Testis (tissue), 5 donors: ENCODE measurements at places on chromosomes 11 and 22. TPM values are rescaled to one million over a fixed set of nuclear protein-coding genes. Genes with fewer than 3 reads are reported as not detected.

Gene OSBPL5
- 8.9 TPM for polyA plus RNA-seq

Gene MUC15
- polyA plus RNA-seq = 0.57 TPM

Gene CRYBA4
- polyA plus RNA-seq = 2.6 TPM

Gene FUT4
- polyA plus RNA-seq = 3.8 TPM

- H3K4me1 ChIP-seq = peaks cover 6% of the 10 kb centered on the region
- H3K4me3 ChIP-seq = no peak overlapping the region
Observed at GRCh38 chr11:74676596-74676995, 54.6 kb downstream of the CHRDL2 start.

GRCh38 chr22:24315367-24315966 is 44.8 kb downstream of the SPECC1L start:
- H3K27me3 ChIP-seq = no peaks in the 10 kb centered on the region
- H3K27ac ChIP-seq = no peak overlapping the region
- no peak overlapping the region for H3K4me3 ChIP-seq
- H3K4me1 ChIP-seq = no peaks in the 10 kb centered on the region

Gene PANX3
- polyA plus RNA-seq = 0.18 TPM

Gene GRIA4
- polyA plus RNA-seq = 0.18 TPM

Gene GNAZ
- polyA plus RNA-seq = 13.7 TPM

Gene SLC16A8
- 2.4 TPM for polyA plus RNA-seq

- H3K36me3 ChIP-seq = no peaks in the 10 kb centered on the region
- H3K27me3 ChIP-seq = no peaks in the 10 kb centered on the region
- no peaks in the 10 kb centered on the region for H3K4me1 ChIP-seq
- no peak overlapping the region for H3K4me3 ChIP-seq
- no peak for DNase-seq
Observed at GRCh38 chr11:79678780-79679452, 238.1 kb upstream of the TENM4 start.

Gene C22orf23
- polyA plus RNA-seq = 241 TPM

Gene KCNK4
- polyA plus RNA-seq = not detected

- no peaks in the 10 kb centered on the region for H3K36me3 ChIP-seq
- DNase-seq = no peak
- no peak overlapping the region for H3K4me3 ChIP-seq
- no peaks in the 10 kb centered on the region for H3K4me1 ChIP-seq
Observed at GRCh38 chr11:84420271-84420670, 1134.1 kb upstream of the CCDC90B start.

DNA sequence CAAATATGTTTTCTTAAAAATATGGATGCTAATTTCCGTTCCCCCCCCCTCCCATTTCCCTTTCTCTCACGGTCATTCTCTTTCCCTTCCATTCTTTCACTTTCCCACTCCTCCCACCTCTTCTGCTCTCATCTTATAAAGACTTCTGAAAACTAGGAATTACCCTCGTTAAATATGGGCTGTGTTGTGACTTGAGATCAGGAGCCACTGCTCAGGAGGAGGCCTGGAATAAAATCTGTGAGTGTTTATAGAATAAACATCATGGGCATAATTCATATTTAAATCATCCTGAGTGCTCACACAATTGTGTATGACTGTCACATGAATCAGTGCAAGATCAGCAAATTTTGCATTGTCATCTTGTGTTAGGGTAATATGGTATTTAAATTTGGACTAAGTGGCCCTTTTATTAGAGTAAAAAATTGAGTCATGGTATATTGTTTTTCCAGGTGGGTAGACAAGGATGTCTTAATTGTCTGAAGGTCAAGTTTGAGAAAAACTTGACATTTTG is 208.0 kb downstream of the DDX10 start:
- no peak overlapping the region for H3K27ac ChIP-seq
- no peaks in the 10 kb centered on the region for H3K36me3 ChIP-seq
- H3K27me3 ChIP-seq = no peaks in the 10 kb centered on the region
- no peak for DNase-seq
- no peak overlapping the region for H3K4me3 ChIP-seq

DNA sequence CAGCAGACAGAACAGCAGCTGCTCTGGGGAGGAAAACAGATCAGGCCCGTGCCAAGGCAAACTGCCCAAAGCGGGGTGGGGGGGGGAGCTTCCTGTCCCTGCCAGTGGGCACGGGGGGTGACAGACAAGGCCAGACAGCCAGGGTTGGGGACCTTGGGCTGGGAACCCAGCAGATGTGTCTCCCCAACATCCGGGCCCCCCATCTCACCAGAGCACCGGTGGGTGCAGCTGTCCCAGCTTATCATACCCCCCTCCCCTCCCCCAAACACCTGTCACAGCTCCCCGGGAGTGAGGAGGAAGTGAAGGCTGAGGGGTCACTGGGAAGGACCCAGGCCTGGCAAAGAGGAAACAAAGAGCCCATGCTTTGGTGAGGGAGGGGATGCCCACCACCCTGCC is 1.3 kb downstream of the PPP1R14B start:
- H3K27ac ChIP-seq = peak overlapping the region; percentile 75
- H3K4me1 ChIP-seq = peaks cover 41% of the 10 kb centered on the region
- H3K4me3 ChIP-seq = peak overlapping the region; percentile 47
- H3K36me3 ChIP-seq = no peaks in the 10 kb centered on the region
- no peak for DNase-seq
- H3K27me3 ChIP-seq = no peaks in the 10 kb centered on the region

GRCh38 chr11:11584530-11584810 is 37.3 kb downstream of the GALNT18 start:
- H3K36me3 ChIP-seq = no peaks in the 10 kb centered on the region
- H3K4me1 ChIP-seq = peaks cover 12% of the 10 kb centered on the region
- no peak overlapping the region for H3K4me3 ChIP-seq
- no peaks in the 10 kb centered on the region for H3K27me3 ChIP-seq

DNA sequence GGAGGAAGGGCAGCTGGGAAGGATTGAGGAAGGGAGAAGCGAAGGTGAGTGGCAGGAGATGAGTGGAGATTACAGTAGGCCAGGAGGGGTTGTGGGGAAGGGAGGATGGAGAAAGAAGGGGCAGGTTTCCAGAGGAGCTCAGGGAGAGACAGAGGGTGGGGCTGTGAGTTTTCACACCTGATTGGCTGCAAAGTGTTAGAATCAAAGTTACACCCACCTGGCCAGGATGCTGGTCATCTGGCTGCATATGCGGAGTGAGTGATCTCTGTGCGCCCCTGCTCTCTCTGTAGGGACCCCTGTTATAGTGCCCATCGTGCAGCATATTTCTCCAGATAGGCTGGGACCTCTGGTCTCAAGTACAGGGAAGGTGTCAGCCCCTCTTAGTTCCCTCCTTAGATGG is 18.3 kb downstream of the AMPD3 start:
- H3K36me3 ChIP-seq = no peaks in the 10 kb centered on the region
- DNase-seq = no peak
- no peaks in the 10 kb centered on the region for H3K4me1 ChIP-seq
- no peaks in the 10 kb centered on the region for H3K27me3 ChIP-seq
- no peak overlapping the region for H3K27ac ChIP-seq
- no peak overlapping the region for H3K4me3 ChIP-seq

DNA sequence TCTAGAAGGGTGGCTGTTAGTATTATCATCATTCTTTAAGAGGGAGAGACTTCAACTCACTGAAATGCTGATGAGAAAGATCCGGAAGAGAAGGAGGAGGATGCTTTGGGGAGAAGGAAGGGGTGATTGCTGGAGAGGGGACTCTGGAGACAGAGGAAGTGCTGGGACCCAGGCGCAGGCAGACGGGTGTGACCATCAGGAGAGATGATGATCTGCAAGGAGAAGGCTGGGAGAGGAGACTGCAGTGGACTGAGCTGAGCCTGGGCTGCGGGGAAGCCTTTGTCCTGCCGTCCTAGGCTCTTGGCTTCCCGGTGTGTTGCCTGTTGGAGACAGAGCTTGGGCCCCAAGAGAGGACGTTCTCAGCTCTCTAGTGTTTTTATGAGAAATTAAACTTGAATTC is 22.6 kb downstream of the RASD2 start:
- no peak overlapping the region for H3K4me3 ChIP-seq
- no peaks in the 10 kb centered on the region for H3K27me3 ChIP-seq

GRCh38 chr11:11095831-11096723 is 238.2 kb upstream of the ZBED5 start:
- no peaks in the 10 kb centered on the region for H3K36me3 ChIP-seq
- no peak for DNase-seq
- no peaks in the 10 kb centered on the region for H3K4me1 ChIP-seq
- H3K27me3 ChIP-seq = no peaks in the 10 kb centered on the region
- no peak overlapping the region for H3K4me3 ChIP-seq
- H3K27ac ChIP-seq = no peak overlapping the region

Gene FAM118A
- 70.8 TPM for polyA plus RNA-seq

DNA sequence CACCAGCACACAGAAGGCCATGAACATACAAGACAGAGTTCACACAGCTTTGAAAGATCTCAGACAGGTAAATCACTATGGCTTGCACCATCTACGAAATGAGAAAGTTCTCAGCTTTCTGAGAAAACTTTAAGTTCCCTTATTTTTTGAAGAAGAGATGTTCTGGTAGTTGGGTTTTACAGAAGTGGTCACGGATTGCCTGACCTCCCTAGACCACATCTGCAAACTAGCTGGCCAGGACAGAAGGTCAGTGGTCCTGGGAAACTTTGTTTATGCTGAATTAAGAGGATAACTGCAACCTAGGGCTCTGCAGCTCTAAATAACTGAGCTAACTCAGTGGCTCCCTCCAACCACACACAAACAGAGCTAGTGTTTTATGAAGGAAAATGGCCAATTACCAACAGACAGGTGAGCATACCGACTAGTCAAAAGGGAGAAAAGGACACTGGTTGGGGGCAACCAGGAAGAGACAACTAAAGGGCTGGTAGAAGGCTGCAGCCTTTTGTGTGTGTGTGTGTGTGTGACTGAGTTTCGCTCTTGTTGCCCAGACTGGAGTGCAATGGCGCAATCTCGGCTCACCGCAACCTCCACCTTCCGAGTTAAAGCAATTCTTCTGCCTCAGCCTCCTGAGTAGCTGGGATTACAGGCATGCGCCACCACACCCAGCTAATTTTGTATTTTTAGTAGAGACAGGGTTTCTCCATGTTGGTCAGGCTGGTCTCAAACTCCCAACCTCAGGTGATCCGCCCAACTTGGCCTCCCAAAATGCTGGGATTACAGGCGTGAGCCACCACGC is 8.5 kb upstream of the SCN2B start:
- no peak overlapping the region for H3K4me3 ChIP-seq
- no peak for DNase-seq
- H3K27me3 ChIP-seq = no peaks in the 10 kb centered on the region
- H3K27ac ChIP-seq = no peak overlapping the region
- H3K36me3 ChIP-seq = no peaks in the 10 kb centered on the region

DNA sequence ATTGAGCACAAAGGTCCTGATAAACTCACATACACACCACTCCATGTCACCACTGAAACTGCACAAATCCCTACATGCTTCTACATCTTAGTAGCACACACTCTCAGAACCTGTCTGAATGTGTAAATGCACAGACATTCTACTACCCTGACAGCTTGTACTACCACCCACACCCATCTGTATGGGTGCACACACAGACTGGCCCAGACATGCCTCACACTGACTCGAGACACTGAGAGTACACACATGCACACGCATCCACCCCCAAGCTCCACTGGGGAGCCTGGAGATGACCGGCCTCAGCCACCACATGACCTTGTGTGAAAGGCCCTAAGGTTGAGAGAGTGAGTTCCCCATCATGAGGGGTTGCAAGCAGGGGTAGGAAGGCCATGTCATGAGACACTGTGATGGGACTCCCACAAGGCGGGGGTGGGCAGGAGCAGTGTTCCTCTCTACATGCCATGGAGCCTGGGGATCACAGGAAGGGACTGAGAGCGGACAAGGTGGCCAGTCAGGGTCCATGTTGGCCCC is 28.1 kb downstream of the ARAP1 start:
- H3K4me1 ChIP-seq = peaks cover 21% of the 10 kb centered on the region
- DNase-seq = no peak
- H3K27ac ChIP-seq = no peak overlapping the region
- no peaks in the 10 kb centered on the region for H3K36me3 ChIP-seq
- no peaks in the 10 kb centered on the region for H3K27me3 ChIP-seq

DNA sequence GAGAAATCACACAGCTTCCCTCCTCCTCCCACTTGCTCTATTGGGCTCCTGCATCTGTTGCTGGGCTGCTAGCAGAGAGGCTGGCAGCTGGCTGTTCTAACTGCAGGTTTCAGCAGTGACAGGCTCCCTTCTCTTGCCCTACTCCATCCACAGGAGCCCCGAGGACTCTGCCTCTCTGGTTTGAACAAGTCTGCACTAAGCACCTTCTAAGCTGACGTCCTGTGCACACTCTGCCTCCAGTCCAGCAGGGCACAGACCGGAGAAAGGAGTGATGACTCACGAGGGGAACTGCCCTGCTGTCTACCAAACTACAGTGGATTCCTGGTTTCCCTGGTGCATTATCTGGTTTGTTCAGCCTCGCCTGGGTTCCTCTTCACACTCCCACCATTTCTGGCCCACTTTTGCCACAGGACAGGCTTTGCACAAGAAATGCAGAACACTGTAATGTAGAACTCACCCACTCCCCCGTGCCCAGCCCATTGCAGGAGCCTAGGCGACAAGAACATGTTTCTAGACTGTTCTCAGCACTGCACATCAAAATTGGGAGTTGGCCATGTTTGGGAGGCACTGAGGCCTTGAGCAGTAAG is 26.0 kb downstream of the IL10RA start:
- H3K27ac ChIP-seq = no peak overlapping the region
- no peaks in the 10 kb centered on the region for H3K27me3 ChIP-seq
- no peaks in the 10 kb centered on the region for H3K36me3 ChIP-seq
- DNase-seq = peak; percentile 24

Gene FDXACB1
- polyA plus RNA-seq = 7.2 TPM

Gene SLC22A8
- not detected for polyA plus RNA-seq

DNA sequence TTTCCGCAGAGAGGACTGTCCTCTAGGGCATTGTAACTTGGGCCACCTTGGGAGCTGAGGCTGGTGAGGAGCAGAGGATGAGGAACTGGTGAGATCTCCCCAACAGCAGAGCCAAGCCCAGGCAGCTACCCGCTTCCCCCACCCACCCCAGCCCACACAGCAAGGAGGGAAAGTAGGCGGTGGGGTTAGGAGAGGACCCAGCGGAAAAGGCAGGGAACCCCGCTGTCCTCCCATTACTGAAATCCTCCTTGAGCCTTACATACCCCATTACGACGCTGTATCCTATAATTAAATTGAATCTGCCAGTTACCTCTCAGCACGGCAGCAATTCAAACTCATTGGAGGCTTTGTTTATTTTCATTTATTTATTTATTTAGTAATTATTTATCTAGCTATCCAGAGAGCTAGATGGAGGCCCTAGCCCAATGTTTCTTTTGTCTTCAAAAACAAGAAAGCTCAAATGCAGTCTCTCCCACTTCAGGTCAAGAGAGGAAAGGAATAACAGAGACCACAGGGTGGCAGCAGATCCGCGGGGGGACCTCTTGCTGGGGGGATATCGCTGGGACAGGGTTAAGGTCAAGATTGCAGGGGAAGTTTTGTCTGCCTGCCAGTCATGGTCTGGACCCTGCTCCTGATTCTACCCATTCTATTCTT is 218.0 kb downstream of the ST3GAL4 start:
- H3K27me3 ChIP-seq = no peaks in the 10 kb centered on the region
- no peaks in the 10 kb centered on the region for H3K4me1 ChIP-seq
- no peaks in the 10 kb centered on the region for H3K36me3 ChIP-seq
- no peak for DNase-seq
- H3K27ac ChIP-seq = no peak overlapping the region
- no peak overlapping the region for H3K4me3 ChIP-seq

GRCh38 chr11:128195756-128196155 is 391.6 kb downstream of the ETS1 start:
- no peaks in the 10 kb centered on the region for H3K27me3 ChIP-seq
- H3K4me3 ChIP-seq = no peak overlapping the region
- no peaks in the 10 kb centered on the region for H3K36me3 ChIP-seq
- no peak for DNase-seq

Gene ARHGEF17
- 29.4 TPM for polyA plus RNA-seq

Gene MGAT3
- 9.7 TPM for polyA plus RNA-seq

Gene SAA4
- polyA plus RNA-seq = 0.84 TPM

GRCh38 chr11:45927332-45927683 is 4.9 kb downstream of the LARGE2 start:
- peaks cover 2% of the 10 kb centered on the region for H3K4me1 ChIP-seq
- no peaks in the 10 kb centered on the region for H3K36me3 ChIP-seq
- H3K4me3 ChIP-seq = no peak overlapping the region
- no peak for DNase-seq
- no peak overlapping the region for H3K27ac ChIP-seq
- no peaks in the 10 kb centered on the region for H3K27me3 ChIP-seq
